ENCODE measurements at places on chromosomes 7 and 10.

- no peak for DNase-seq
Observed at GRCh38 chr7:2152646-2153045, 80.1 kb downstream of the MAD1L1 start.

DNA sequence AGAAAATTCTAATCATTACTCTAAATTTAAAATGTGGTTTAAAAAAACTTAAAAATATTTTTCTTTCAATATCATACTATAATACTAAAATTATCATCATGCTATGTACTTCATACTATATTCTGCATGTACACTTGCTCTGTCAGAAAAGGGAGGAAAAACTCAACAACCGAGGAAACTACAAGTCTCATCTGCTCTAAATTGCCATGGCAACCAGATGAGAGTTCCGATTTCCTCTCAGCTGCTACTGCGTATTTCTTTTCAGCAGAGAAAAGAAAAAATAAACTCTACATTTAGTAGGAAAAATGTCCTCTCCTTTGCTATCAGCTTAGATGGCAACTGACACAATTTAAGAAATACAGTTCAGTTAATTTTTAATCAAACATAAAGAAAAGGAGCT is 178.9 kb downstream of the SRPK2 start:
- no peak for DNase-seq

DNA sequence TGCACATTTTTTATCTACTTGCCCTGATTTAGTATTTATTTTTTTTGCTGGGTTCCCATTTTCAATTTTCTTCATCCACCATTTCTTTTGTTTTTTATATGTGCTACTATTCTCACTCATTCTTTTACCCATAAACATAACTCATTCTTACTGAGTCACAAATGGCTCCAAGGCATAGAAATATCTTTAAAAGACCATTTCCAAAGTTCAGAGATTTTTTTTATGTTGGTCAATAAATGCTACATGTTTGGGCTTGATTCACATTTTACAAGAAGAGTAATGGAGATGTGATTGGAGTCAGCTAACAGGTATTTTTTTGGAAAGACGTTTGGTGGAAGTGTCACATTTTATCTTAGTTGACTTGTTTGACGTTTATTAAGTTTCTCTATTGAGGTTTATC is 1303.2 kb upstream of the LRRTM3 start:
- no peak for DNase-seq

DNA sequence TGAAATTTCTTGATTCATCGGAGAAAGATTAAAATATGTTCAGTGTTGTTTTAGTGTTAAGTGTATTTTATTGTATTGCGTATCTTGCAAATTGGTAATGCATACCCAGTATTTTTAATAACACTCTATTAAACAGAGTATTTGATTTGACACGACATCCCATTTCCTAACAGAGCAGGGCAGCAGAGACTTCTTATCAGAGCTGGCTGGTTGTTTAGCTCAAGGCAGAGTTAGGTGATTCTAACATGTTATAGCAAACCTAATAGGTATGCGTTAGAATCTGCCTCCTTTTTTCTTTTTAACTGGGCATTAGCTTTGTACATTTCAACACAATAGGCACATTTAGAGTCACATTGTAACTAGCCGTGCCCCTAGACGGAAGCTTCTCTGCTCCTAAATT is 57.1 kb upstream of the CELF2 start:
- DNase-seq = no peak

- no peak for DNase-seq
Observed at GRCh38 chr10:130393342-130393741, 257.2 kb downstream of the GLRX3 start.

- DNase-seq = no peak
Observed at GRCh38 chr10:71504168-71504567, 107.4 kb downstream of the CDH23 start.

- DNase-seq = no peak
Observed at GRCh38 chr7:133354546-133355324, 101.9 kb downstream of the EXOC4 start.

GRCh38 chr10:61941202-61941681 is 39.7 kb downstream of the ARID5B start:
- DNase-seq = no peak

- no peak for DNase-seq
Observed at GRCh38 chr10:120982507-120982906, 131.3 kb downstream of the WDR11 start.

- no peak for DNase-seq
Observed at GRCh38 chr7:39594988-39595620, 28.3 kb upstream of the RALA start.
